ENCODE measurements at places on chromosomes 7 and 10.

- peak; percentile 47 for DNase-seq
These were observed 3.8 kb upstream of the GTF2IRD1 start for GRCh38 chr7:74449809-74450397.

GRCh38 chr7:57398548-57398947 is 51.4 kb upstream of the ZNF716 start:
- no peak for DNase-seq

DNA sequence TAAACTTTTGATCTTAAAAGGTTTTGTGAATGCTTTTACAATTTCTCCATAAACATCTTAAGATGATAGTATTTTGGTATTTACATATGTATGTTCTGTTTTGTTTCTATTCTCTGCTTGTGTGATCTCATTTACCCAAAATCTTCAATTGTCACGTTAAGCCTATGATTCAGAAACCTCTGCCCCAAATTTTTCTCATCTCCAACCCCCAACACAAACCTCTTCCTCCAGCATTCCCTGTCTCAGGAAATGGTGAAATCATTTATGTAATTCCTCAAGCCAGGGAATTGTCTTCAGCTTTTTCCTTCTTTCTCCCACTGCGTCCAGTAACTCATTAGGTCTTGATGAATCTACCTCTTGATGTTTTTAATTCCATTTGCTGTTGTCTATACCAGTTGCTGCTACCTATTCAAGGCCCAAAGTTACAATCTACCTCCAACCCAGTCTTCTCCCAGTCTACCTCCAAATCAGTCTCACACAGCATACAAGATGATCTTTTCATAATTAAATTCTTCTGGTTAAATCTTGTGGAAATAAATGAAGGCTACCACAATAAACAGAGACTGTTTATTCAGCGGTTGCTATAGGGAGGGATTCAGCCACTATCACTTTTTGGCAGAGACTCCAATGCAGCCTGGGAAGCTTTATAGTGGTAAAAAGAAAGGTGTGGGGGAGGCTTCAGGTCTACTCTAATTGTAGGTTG is 5.8 kb downstream of the CFAP69 start:
- DNase-seq: no peak

DNA sequence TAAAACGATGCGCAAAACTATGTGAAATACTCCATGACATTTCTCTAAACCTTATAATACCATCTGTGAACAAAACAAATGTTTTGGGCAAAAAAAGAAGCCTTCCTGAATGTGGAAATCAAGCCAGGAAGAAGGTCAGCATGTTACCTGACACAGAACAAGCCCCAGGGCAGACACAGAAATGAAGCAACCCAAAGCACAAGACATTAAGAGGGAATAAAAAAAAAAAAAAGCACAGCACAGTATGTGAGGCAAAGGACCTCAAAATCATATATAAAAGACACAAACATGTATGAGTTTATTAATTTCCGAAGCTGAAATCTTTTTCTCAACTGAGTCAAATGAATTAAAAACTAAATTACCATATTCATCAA is 161.8 kb downstream of the SKIDA1 start:
- no peak for DNase-seq

GRCh38 chr10:3400348-3400747 is 227.8 kb upstream of the PITRM1 start:
- DNase-seq: no peak

DNA sequence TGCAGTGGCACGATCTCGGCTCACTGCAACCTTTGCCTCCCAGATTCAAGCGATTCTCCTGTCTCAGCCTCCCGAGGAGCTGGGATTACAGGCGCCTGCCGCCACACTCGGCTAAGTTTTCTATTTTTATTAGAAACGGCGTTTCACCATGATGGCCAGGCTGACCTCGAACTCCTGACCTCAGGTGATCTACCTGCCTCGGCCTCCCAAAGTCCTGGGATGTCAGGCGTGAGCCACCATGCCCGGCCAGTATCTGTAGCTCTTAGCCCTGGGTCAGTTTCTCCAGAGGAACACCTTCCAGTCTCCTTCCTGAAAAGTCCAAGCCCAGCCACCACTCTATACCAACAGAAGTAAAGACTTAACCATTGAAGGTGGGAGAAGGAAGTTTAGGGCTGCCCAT is 15.2 kb upstream of the ZKSCAN1 start:
- no peak for DNase-seq

GRCh38 chr7:37318541-37318940 is 130.1 kb downstream of the ELMO1 start:
- DNase-seq: no peak

DNA sequence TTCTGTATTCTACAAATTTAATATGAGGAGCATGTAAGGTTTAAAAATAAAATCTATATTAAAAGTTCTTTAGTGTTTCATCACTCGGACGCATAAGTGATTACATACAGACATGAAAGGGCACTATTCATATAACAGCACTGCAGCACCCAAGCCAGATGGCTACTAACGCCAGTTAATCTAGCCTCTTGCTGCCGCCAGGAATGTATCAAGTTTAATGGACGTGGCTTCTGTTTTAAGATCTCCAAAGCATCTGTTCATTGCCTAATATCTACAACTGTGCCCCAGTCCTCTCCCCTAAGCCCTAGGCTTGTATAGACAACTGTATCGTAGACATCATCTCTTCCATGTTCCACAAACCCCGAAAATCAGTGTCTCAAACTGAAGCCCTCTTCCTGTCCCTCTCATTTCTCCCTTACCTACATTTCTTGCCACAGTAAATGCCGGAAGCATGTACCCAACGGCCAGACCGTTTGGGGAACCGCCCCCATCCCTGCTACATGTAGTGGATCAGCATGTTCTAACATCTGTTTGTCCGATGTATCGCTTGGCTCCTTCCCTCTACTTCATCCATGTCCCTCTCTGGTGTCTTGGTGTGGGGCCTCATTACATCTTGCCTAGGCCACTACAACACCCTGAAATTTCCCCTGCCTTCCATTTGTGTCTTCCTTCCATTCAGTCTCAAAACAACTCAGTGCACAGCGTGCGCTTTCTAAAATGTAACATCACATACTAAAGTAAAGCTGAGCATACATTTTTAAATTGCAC is 147.5 kb upstream of the RSU1 start:
- no peak for DNase-seq

DNA sequence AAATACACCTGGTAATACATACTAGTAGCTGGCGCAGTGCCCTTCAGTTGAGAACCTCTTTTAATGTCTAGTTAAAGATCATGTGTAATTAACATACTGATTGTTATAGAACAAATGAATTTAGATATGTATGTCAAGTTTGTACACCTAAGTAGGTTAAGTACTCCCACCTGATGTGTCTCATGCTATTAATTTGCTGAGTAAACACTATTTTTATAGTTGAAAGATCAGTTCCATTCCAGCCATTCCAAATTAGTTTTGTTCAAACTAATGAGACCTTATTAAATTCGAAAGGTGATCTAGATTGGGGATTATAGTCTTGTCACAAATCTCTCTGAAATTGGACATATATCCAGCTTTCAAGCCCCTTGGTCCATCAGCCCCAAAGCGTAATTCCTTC is 710.0 kb downstream of the LRMDA start:
- DNase-seq: no peak

DNA sequence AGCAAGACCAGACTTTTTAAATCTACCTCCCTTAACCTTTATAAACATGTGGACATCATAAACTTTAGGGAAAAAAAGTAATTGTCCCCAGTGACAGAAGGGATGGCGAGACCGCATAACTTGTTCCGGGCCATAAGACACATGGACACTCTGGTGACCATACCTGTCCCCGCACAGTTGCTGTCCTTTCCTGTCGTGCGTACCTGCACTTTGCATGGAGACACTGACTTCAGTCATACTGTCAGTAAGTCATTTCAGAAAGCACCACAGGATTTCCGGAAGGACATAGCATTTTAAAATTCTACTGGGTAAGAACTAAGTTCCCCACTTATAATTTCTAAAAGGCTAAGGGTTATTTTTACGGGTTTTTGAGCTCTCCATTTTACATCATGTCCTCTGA is 120.9 kb downstream of the CREB5 start:
- DNase-seq: no peak

- DNase-seq: no peak
These were observed 43.6 kb upstream of the DPYSL4 start for GRCh38 chr10:132143162-132143561.

- DNase-seq: no peak
These were observed 5.1 kb downstream of the UBE2H start for GRCh38 chr7:129947701-129948100.

DNA sequence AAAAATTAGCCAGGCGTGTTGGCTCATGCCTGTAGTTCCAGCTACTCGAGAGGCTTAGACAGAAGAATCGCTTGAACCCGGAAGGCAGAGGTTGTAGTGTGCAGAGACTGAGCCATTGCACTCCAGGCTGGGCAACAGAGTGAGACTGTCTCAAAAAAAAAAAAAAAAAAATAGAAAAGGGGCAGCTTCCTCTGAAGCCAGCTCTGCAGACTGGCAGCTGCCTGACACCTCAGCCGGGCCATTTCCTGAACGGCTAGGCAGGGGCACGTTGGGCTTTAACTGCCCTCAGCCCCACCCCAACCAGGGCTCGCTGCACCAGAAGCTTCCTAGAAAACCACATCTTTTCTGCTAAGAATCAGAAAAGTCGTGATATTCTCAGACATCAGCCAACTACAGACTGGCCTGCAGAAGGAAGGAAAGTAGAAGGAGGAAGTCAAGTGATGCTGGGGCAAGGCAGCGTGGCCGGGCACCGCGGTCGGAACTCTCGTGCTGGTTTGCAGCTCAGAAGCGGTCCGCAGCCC is 38.0 kb downstream of the PRKAG2 start:
- DNase-seq: no peak

- DNase-seq: no peak
These were observed 13.1 kb downstream of the FXYD4 start for GRCh38 chr10:43384252-43385221.

- DNase-seq: no peak
These were observed 98.5 kb downstream of the SRI start for GRCh38 chr7:88121335-88121734.

DNA sequence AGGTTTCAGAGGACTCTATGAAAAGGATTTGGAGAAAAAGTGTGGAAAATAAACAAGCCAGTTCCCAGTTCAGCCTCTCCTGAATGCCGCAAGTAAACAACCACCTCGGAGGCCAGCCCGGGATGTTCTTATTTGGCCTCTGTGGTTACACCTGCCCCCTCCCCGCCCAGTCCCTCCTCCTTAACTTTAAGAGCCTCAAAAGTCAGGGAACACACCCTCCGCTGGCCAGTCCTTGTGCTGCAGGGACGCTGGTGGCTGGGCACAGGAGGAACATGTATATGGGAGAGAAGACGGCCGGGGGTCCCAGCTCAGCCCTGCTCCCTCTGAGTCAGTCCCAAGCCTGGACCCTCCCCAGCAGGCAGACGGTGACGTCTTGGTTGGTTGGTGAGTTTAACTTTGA is 6.1 kb downstream of the CHST3 start:
- no peak for DNase-seq
